ENCODE measurements at places on chromosomes 7 and 10.

DNA sequence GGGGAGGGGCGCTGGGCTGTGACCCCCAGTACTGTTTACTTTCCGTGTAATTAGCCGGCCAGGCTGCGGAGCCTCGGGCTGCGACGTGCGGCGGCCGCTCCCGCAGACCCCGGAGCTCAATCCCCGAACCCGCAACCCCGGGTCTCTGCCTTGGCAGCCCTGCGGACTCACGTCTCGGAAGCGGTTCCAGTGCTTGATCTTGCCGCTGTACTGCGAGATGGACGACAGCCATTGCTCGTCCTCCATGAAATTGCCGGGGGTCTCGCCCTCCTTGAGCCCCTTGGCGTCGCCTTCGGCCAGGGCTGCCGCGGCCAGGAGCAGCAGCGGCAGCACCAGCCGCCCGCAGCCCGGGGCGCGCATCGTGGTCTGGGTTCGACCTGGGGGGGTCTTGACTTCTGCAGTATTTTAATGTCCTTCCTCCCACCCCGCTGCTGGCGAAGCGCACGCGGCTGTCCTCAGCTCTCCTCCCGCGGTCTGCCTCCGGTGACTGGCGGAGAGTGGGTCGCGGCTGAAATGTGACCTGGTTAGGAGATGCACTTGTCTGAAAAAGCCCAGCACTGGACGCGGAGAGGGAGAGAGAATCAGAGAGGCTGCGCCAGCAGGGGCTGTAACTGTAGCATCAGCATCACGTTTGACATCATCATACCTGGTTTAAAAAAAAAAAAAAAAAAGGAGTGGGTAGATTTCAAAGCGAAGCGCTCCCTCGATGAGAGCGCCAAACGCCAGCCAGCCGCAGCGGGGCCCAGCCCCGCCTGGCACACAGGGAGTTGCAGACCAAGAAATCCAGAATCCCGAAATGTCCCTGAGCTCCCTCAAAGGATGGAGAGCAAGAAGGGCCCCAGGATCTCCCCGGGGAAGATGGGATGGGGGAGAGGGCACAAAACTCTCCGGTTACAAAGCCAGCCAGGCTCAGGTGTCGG, at the start of gene SPOCK2:
TSS of gene SPOCK2 (minus strand) at position 583 of the 920 bp plus-strand sequence. CDS start at position 360, 223 bp downstream.
- peak; percentile 34 for DNase-seq

GRCh38 chr7:128356546-128357216, 4.8 kb downstream of the PRRT4 start:
- no peak for DNase-seq

GRCh38 chr7:40608321-40609075, 473.7 kb downstream of the SUGCT start:
- DNase-seq, result no peak

DNA sequence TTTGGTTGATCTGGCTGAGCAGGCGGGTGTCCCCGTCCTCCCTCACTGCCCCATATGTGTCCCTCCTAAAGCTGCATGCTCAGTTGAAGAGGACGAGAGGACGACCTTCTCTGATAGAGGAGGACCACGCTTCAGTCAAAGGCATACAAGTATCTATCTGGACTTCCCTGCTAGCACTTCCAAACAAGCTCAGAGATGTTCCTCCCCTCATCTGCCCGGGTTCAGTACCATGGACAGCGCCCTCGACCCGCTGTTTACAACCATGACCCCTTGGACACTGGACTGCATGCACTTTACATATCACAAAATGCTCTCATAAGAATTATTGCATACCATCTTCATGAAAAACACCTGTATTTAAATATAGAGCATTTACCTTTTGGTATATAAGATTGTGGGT, 26.9 kb upstream of the TRIM56 start:
- peak; percentile 76 for DNase-seq

GRCh38 chr10:103199488-103199887, 6.4 kb upstream of the NT5C2 start:
- DNase-seq, result peak; percentile 70

DNA sequence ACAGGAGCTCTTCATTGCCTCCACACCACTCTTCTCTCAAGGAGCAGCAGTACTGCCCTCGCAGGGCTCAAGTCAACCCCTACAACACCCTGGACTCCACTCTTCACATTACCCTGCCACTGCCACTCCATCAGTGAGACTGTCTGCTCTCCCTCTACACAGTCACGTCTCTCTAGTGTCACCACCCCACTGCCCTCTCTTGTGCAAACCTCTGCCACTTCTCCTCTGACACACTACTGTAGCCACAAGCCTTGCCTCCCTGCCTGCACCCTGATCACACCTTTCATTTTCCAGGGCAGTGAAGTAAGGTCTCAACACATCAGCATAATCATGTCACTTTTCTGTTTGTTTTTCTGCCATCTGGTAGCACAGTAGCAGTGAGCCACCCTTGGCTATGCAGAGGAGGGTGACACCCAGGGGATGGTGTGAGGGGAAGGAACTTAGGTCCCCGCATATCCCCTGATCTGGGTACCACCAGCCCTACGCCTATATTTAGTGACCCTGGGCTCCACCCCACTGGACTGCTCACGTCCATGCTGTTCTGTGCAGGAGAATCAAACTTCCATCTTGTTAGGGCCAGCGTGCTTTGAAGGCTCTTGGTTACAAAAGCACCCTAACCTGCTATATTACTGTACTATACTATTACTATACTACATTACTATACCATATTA, 1.6 kb downstream of the C10orf143 start:
- DNase-seq, result no peak

GRCh38 chr10:104209575-104210198, 22.5 kb downstream of the CFAP43 start:
- peak; percentile 77 for DNase-seq

DNA sequence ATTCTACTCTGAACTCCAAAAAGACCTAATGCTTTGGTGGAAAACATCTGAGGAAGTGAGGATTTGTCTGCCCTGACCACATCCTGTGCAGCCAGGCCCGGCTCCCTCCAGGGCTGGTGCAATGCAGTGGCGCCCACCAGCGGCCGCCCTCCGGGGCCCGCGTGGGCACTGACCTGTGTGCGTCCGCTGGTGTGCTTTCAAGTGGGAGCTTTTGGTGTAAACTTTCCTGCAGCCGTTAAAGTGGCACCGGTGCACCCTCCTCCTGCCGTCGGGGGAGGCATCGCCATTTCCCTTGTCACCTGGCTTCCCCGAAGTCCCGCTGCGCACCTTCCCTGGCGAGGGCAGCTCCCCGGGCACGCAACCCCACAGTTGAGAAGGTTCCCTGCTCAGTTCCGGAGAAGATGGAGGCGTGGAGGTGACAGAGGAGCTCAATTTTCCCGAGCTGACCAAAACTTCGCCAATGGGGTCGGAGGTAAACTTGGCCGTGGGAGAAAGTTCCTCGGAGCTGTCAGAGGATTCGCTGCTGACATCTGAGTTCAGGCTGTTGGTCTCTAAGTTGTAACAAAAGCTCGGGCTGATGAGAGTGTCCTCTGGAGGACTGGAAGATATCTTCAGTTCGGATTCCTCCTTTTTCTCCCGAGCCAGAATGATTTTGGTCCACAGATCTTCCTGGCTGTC, 3.4 kb downstream of the KLF6 start:
- peak; percentile 41 for DNase-seq

- DNase-seq, result peak; percentile 76
Observed at GRCh38 chr7:140342727-140343514, 55.4 kb downstream of the SLC37A3 start.

DNA sequence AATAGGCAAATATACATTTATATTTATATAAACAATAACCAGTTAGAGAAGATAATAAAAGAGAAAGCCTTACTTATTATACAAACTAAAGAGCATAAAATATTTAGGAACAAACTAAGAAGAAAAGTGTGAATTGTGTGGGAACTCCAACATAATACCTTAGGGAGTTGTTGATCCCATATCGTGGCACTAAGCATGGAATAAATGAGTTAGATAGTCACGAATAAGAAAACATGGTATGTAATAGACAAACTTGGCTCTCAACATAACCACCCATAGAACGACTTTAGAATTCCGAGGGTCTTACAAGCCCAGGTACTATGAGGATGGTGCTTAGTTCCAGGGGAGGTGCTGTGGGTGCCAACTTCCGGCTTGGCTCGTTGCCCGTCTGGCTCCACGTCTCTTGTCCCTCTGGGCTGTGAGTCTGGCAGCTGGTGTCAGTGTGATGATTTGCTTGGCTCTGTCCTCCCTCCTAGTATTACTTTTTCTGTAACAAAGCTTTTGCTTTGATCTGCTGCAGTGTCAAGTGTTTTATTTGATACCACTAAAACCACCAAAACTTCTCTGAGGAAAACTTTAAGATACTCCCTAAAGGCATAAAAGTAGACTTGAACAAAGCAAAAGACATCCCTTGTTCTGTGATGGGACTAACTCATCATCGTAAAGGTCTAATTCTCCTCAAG, 9.5 kb upstream of the RBM20 start:
- no peak for DNase-seq

DNA sequence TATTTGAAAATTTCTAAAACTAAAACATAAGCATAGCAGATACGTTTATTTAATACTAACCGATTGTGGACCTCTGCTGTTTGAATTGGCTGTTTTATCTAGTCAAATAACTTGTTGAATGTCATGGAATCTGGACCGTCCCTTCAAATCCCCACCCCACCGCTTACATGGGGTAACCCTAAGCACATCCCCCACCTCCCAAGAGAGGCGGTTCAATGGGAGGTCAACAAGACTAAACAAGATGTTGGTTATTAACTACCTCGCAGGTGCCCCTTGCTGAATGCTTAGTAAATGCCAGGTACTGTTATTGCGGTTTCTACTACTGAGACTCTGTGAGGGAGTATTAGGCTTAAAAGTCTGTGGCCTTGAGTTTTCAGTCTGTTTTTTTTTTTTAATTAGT, 70.9 kb downstream of the DAGLB start:
- no peak for DNase-seq

- DNase-seq, result no peak
Observed at GRCh38 chr10:88893611-88894010, 13.6 kb downstream of the STAMBPL1 start.

DNA sequence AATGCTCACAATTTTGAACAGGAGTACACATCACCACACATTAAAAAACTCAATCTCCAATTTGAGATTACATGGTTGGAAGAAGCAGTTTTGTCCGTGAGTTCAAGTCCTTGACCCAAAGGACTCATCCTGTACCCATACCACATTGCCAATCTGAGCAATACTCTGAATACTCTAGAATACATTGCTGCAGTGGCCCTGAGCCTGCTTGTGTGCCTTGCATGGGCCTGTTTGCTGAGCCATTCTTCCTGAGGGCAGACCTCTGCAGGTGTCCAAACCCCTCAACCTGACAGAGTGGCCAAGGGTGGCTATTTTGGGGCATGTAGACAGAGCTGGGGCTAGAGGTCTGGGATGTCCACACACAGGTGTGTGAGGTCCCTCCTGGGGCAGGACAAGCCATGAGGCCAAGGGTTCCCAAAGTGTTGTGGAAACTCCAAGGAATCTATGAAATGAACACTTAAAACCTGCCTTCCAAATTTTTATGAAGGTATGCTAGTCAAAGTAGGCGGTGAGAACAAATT, 15.5 kb downstream of the AGMO start:
- no peak for DNase-seq

- DNase-seq, result peak; percentile 59
Observed at GRCh38 chr7:112798274-112799159, 8.3 kb upstream of the TMEM168 start.

DNA sequence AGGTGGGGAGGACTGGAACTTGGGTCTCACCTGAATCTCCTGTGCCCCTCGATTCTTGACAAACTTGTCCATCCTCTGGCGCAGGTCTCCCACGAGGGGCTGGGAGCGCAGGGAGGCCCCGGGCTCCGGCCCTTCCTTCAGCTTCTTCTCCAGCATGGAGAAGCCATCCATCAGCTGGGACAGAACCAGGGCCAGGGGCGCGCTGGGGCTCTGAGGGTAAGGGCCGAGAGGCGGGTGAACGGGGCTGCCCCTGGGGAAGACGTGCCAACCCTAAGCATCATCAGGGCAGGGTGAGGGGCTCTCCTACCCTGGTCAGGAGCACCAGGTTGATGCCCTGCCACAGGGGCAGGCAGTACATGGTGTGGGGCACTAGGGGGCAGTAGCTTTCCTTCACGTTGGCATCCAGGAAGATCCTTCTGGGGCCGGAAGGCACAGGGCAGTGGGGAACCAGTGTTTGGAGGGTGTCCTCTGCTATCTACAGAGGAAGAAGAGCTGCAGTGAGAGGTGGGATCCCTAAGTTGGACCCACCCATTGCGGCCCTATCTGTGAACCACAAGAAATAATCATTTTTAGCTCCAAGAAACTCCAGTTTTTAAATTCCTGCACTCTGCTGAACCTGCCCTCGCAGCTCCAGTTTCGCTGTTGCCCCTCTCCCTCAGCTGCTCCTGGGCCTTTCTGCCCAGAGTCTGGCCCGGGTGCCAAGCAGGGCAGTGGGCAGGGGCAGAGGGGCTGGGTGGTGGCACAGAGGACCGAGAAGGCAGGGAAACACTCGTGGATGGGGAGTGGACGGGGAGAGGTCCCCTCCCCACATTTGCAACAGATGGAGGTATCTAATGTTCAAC, 10.8 kb upstream of the PYROXD2 start:
- DNase-seq, result peak; percentile 84

DNA sequence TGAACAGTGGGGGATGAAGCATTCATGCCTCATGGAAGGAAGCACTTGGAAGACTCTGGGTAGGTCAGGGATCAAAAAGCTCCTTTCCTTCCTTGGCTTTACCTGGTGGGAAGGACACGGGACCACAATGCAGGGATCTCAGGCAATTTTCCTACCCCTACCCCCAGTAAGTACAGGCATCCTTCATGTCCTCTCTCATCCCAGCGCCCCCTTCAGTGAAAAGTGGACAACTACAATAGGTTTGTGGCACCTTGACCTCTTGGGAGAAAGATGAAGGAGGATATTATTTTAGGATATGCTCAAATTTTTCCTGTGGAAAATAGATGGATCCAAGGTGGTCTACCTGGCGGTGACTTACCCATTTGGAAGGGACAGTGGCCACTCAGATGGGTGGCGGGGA, 16.5 kb downstream of the AFAP1L2 start:
- DNase-seq, result no peak

DNA sequence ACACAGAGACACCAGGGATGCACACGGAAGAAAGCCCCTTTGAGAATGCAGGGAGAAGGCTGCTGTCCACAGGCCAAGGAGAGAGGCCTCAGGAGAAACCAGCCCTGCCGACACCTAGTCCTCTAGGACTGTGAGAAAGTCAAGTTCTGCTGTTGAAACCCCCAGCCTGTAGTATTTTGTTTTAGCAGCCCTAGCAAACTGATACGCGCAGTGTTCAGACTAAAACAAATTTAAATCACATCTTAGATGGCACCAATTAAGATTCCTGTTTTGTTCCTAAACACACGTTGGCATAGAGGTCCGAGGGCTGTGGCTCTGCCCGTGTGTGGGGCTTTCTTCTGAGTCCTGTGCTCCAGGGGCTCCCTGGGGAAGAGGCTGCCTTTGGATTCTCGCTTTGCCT, 21.7 kb downstream of the LMTK2 start:
- DNase-seq, result no peak
